ENCODE measurements at places on chromosomes 4 and X. TPM values are rescaled to one million over a fixed set of nuclear protein-coding genes. Genes with fewer than 3 reads are reported as not detected.

CSN1S1 gene
- not detected for polyA plus RNA-seq

DNA sequence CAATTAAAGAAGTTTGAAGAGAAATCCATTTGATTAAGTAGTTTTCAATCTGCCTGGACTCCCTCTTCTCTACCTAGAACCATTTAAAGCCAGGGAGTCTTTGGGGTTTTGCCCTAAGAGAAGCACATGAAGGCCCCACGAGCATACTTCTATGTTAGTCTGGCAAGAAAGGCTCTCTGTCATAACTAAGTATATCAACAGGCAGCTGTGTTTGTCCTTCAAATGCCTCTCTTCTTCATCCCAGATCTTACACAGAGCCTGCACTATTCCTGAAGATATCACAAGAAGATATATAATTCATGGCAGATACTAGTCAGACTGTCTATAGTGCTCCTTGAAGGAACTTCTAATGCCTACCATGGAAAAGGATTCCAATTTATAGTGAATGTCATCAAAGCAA is 206.2 kb downstream of the PRDM5 start:
- DNase-seq, result no peak

DNA sequence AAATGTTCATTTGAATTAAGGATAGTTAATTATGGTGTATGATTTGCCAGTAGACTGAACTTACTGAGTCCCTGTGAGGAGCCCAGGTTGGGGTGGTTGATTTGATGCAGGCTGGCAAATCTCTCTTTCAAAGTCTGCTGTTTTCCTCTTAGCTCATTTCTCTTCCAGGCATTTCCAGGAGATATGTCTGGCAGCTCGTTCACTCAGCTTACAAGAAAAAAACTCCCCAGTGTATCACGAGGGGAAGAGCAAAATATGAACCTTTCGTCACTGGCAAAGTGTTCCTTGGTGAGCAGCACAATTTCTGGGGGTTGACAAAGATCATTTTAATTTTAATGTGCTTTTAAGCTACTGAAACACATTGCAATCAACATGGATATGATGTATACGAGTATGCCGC is 244.2 kb downstream of the CBLL2 start:
- no peak for DNase-seq

GRCh38 chr4:1053080-1053661 is 41.7 kb downstream of the FGFRL1 start:
- DNase-seq, result peak; percentile 85

DRP2 gene
- 0.12 TPM for polyA plus RNA-seq

SLC25A43 gene
- 13.5 TPM for polyA plus RNA-seq

- DNase-seq, result no peak
These were observed 38.2 kb downstream of the TSPAN5 start for GRCh38 chr4:98620087-98620784.

- DNase-seq, result no peak
These were observed 64.7 kb upstream of the ACSL1 start for GRCh38 chr4:184890499-184890898.

DNA sequence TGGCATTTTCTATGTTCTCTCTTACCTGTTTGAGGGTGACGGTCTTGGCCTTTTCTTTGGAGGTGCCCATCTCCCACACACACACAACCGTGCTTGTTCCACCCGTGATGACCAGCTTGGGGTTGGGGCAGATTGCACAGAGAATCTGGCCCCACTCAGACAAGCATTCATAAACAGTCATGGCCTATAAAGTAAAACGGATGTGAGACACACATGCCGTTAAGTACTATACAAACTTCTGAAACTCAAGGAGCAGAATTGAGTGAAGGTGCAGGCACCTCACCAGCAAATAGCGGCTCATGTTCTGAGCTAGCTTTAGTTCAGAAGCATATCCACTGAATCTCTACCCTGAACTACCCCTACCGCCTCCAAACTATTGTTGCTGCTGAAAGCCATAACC is 107.6 kb downstream of the CDS1 start:
- DNase-seq, result no peak

GRCh38 chr4:184347251-184348239 is 126.8 kb downstream of the IRF2 start:
- DNase-seq, result no peak

GPR119 gene
- polyA plus RNA-seq, result not detected

DNA sequence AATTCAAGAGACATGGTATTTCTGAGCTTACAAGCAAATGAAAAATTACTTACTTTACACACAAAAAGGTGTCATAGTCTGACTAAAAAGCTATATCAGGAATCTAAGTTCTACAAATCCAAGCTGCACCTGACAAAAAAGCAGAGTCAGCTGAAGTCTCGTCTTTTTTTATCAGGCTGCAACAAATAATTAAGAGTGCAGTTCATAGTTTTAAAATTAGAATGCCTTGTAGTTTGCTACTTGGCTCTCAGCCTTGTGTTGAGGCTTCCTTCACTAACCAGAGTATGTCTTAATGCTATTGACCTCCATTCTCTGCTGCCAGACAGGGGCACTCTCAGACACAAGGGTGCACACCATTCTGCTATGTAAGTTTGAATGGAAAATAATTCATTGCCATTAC is 940.7 kb downstream of the PCDH7 start:
- DNase-seq, result no peak

- DNase-seq, result no peak
These were observed at the start of gene FAAH2 for GRCh38 chrX:57286507-57287251. TSS of gene FAAH2 (plus strand) at chrX:57286706. CDS start at chrX:57286826, 120 bp downstream.

DNA sequence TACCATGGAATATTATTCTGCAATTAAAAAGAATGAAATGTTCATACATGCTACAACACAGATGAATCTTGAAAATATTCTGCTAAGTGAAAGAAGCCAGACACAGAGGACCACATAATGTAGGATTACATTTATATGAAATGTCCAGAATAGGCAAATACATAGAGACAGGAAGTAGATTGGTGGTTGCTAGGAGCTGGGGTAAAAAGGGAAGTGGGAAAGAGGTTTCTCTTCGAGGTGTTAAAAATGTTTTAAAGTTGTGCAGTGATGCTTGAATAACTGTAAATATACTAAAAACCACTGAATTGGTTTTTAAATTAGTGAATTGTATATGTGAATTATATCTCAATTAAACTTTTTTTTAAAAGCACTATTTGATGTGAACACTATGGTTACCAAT is 3.6 kb upstream of the NXT2 start:
- no peak for DNase-seq

DNA sequence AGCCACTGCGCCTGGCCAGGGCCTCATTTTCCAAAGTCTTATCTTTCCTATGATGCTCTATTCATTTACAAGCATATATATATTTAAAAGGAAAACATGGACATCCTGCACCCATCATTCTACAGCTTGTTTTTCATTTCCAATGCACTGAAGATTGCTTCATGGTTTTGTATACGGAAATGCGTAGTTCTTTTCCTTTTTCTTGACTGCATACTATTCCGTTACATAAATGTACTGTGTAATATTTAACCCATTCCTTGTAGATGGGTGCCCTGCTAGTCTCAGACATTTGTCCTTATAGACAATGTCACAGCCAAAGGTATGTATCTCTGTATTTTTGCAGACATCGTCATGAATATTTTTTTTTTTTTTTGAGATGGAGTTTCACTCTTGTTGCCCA is 257.0 kb downstream of the ASMT start:
- no peak for DNase-seq

DNA sequence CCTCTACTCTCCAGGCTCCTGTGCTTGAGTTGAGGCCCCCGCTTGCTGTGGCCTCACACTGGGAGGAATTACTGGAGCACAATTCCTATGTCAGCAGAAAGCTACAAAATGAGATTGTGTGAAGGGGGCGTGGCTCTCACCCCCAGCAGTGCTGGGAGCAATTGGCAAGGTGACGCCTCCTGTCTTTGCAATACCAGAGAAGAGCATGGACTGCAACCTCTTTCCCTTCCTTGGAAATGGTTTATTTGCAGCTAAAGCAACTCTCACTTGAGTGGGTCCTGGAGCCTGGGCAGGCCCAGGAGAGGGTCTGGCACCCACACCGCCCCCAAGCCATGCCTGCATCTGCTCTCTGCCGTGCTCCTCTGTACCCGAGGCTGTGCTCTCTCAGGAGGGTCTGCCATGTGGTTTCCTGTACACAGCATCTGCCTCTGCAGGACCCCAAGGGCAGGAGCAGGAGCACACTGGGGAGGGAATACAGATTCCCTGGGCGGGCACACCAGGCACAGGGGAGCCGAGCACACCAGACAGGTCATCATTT is 32.9 kb upstream of the HGFAC start:
- DNase-seq, result no peak

SERTM2 gene
- polyA plus RNA-seq, result not detected

NKRF gene
- 2.2 TPM for polyA plus RNA-seq

CSAG3 gene
- not detected for polyA plus RNA-seq

CXorf58 gene
- polyA plus RNA-seq, result not detected

CCKAR gene
- 0.17 TPM for polyA plus RNA-seq

- peak; percentile 7 for DNase-seq
These were observed 82.9 kb upstream of the TAB3 start for GRCh38 chrX:30971774-30972603.

PRDM5 gene
- polyA plus RNA-seq, result 7.3 TPM

- DNase-seq, result no peak
These were observed 23.3 kb upstream of the MAGEA11 start for GRCh38 chrX:149688552-149688951.

GRCh38 chr4:47490550-47490949 is 5.5 kb downstream of the ATP10D start:
- DNase-seq, result no peak

NKX3-2 gene
- polyA plus RNA-seq, result 0.04 TPM

GRCh38 chrX:47936224-47936939 is 67.4 kb downstream of the ZNF182 start:
- no peak for DNase-seq

- DNase-seq, result no peak
These were observed 63.7 kb upstream of the PLAC1 start for GRCh38 chrX:134721766-134722532.

GRCh38 chrX:70033348-70034051 is 16.2 kb downstream of the AWAT2 start:
- DNase-seq, result no peak

DNA sequence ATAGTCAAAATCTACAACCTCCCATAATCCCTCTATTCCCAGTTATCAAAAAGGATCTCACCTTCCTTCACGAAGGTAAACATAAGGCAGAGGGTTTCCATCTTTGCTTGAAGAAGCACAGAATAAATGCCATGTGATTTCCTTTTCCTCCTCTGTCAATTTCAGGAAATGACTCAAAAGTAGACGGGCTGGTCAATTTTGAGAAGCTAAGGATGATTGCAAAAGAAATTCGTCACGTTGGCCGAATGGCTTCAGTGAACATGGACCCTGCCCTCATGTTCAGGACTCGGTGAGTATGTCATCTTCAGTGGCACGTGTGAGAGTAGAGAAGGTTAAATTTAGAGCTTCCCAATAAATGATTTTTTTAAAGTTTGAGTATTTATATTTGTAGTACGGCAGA is 240.2 kb downstream of the RAPGEF2 start:
- DNase-seq, result no peak

IL13RA2 gene
- polyA plus RNA-seq, result 0.99 TPM

- no peak for DNase-seq
These were observed 63.6 kb upstream of the ATP8A1 start for GRCh38 chr4:42720533-42720932.

CLGN gene
- not detected for polyA plus RNA-seq

COL4A6 gene
- 0.09 TPM for polyA plus RNA-seq

DNA sequence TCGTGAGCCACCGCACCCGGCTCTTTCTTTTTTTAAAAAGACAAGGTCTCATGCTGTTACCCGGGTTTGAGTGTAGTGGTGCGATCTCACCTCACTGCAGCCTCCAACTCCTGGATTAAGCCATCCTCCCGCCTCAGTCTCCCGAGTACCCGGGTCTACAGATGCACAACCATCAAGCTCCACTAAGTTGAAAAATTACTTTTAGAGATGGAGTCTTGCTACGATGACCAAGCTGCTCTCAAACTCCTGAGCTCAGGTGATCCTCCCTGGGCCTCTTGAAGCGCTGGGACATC is 2.0 kb downstream of the SLC25A6 start:
- no peak for DNase-seq

- DNase-seq, result no peak
These were observed 3.5 kb downstream of the GPC3 start for GRCh38 chrX:133981924-133982323.

MOB1B gene
- polyA plus RNA-seq, result 5.6 TPM

MAB21L2 gene
- polyA plus RNA-seq, result not detected

GRCh38 chr4:53185869-53186585 is 179.8 kb downstream of the SCFD2 start:
- DNase-seq, result no peak

ADGRA3 gene
- polyA plus RNA-seq, result 10.6 TPM

DNA sequence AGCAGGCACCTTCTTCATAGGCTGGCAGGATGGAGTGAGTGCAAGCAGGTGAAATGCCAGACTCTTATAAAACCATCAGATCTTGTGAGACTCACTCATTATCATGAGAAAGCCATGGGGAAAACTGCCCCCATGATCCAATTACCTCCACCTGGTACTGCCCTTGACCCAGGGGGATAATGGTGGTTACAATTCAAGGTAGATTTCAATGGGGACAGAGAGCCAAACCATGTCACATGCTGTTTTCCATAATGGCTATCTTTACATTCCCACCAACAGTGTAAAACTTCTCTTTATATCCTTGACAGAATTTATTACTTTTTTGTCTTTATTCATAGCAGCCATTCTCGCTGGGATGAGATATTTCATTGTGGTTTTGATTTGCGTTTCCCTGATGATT is 663.0 kb upstream of the AGA start:
- DNase-seq, result no peak

GRCh38 chrX:40504801-40505605 is 75.8 kb upstream of the ATP6AP2 start:
- DNase-seq, result peak; percentile 43

DNA sequence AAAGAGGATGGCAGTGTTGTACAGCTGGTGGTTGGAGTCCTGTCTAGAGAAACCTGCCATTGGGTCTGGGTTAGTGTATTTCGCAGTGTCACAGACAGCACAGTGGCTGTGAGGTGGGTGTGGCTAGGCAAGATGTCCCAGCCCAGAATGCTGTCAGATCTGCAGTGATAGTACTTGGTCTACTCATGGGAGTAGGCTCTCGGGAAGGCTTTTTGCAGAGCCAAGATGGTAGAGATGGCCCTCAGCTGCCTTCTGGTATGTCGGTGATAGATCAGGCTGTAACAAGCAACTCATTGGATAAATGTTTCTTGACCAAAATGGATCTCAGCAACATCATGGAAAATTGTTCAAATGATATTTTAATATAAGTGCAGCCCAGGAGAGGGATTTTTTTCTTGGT is 84.3 kb upstream of the WDR1 start:
- DNase-seq, result no peak

GRCh38 chr4:69832326-69833030 is 27.5 kb downstream of the SULT1E1 start:
- no peak for DNase-seq

DNA sequence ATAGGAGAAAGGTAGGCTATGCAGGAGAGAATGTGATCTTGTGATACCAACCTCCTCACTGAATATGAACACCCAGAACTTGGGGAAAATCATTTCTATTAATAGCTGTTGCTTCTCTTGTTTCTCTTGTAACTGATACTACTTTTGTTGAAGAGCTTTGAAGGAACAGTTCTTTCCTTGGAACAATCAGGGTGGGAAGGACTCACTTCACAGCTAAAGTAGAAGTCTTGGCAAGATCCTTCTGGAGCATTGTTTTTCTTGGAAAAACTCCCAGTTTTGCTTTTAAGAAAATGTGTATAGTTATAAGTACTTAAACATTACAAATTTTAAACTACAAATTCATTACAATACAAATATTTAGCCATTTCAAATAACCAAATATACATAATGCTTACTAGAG is 19.1 kb upstream of the XK start:
- no peak for DNase-seq

Data from BJ (cell line).